Femur (tissue), 1 donor: ENCODE measurements at places on chromosomes 4 and X.

- DNase-seq: no peak
Observed at GRCh38 chr4:4836044-4836443, 23.4 kb upstream of the MSX1 start.

DNA sequence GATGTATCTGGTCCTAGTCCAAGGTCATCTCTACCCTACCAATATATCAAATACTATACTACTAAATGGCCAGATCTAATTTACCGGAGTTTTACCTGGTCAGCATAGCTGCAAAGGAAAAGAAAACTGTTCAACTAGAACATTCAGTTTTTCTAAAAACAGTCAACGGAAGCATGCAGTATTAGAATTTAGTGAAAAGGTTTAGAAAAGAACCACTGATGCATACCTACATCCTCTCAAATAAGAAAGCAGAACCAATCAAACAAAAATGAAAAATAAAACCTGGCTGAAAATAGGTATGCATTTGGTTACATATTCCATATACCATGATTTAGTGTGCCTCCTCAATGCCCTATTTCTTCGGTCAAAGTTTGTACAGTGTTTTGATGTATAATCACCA, 140.0 kb downstream of the CHM start:
- no peak for DNase-seq

GRCh38 chrX:18691431-18691830, 16.0 kb upstream of the PPEF1 start:
- DNase-seq: no peak

GRCh38 chr4:147247579-147247978, 233.3 kb upstream of the EDNRA start:
- no peak for DNase-seq

DNA sequence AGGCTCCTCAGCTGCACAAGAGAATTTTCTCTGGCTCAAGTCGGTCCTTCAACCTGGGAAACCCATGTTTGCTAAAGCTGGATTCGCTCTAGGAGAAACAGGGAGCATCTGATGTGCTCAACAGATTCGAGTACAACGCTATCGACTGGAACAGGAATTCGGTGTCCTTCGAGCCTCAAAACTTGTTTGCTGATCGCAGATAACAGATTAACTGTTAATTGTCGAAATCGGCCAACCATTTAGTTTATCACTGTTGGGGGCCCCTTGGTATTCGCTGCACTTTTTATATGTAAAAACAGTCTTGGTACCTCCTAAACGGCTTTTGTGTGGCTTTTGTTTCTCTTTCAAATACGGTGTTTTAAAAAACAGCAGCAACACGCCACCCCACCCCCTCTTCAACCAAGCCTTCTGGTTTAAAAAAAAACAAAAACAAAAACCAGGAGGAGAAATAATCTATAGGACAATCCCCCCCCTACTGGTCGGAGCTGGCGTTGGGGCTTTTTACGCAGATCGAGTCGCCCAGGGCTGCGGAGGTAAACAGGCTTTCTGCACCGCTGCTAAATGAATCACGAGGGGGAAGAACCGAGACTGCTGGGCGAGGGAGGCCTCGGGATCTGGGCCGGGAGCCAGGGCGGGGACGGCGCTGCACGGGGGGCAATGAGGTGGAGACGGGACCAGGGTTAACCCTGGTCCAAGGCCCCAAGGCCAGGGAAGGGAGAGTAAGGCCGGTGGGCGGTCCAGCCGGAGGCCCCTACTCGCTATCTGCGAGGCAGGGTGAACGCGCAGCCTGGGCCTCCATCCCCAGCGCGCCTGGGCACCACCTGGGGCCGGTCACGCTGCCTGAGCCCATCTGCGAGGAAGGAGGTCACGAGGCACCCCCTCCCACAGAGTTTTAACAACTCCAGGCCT, 71.7 kb upstream of the BCOR start:
- DNase-seq: peak; percentile 77

- DNase-seq: peak; percentile 42
Observed at GRCh38 chr4:145545538-145546174, 64.0 kb downstream of the SMAD1 start.

GRCh38 chr4:152594978-152595925, 59.4 kb upstream of the FBXW7 start:
- no peak for DNase-seq
